Hepatocyte (in vitro differentiated cells): ENCODE measurements at places on chromosomes 11 and 22. TPM values are rescaled to one million over a fixed set of nuclear protein-coding genes. Genes with fewer than 3 reads are reported as not detected.

The SLC35F2 gene
- total RNA-seq: 14.8 and 14.9 TPM in 2 replicates

The C11orf16 gene
- total RNA-seq: 0.08 TPM in 1 of 2 replicates, not detected in the other

The ACR gene
- total RNA-seq: not detected in 2 replicates

The C11orf97 gene
- not detected in 2 replicates for total RNA-seq

The A4GALT gene
- 3.3 and 4.4 TPM in 2 replicates for total RNA-seq

The CKAP5 gene
- total RNA-seq: 43.5 and 53.3 TPM in 2 replicates

The DEFB131B gene
- not detected in 2 replicates for total RNA-seq

The USH1C gene
- 58.8 and 60.6 TPM in 2 replicates for total RNA-seq

The NXPE4 gene
- 0.10 TPM in 1 of 2 replicates, not detected in the other for total RNA-seq

The LRRC74B gene
- 0.20 TPM in 1 of 2 replicates, not detected in the other for total RNA-seq

The BTBD18 gene
- total RNA-seq: not detected in 2 replicates

The MS4A4E gene
- not detected in 2 replicates for total RNA-seq

The C22orf31 gene
- total RNA-seq: not detected in 2 replicates

The SLC22A25 gene
- total RNA-seq: 3.9 and 4.9 TPM in 2 replicates

The CABP7 gene
- total RNA-seq: 0.44 TPM in 1 of 2 replicates, not detected in the other

The SCGB1C1 gene
- not detected in 2 replicates for total RNA-seq

The NFAM1 gene
- total RNA-seq: 0.16 and 0.53 TPM in 2 replicates

The PIWIL4 gene
- total RNA-seq: 2.4 and 3.1 TPM in 2 replicates

The OR4D5 gene
- 0.32 and 0.77 TPM in 2 replicates for total RNA-seq

The FXYD2 gene
- 72.7 and 100 TPM in 2 replicates for total RNA-seq

The WBP2NL gene
- not detected in 2 replicates for total RNA-seq

The CRYBA4 gene
- not detected in 2 replicates for total RNA-seq

The OR56A1 gene
- 0.07 and 0.08 TPM in 2 replicates for total RNA-seq

The SMDT1 gene
- total RNA-seq: 10.8 and 14.7 TPM in 2 replicates
